ENCODE measurements at places on chromosomes 3 and 15. TPM values are rescaled to one million over a fixed set of nuclear protein-coding genes. Genes with fewer than 3 reads are reported as not detected.
A peak's percentile ranks its signal among the peaks of the same experiment; 100 is the strongest.

The NR2E3 gene
- total RNA-seq = under 0.01 TPM

The ZMAT3 gene
- total RNA-seq = 47.0 TPM

The UACA gene
- 158 TPM for total RNA-seq

The ADCY5 gene
- total RNA-seq = 0.59 TPM

The ADGRG7 gene
- not detected for total RNA-seq

DNA sequence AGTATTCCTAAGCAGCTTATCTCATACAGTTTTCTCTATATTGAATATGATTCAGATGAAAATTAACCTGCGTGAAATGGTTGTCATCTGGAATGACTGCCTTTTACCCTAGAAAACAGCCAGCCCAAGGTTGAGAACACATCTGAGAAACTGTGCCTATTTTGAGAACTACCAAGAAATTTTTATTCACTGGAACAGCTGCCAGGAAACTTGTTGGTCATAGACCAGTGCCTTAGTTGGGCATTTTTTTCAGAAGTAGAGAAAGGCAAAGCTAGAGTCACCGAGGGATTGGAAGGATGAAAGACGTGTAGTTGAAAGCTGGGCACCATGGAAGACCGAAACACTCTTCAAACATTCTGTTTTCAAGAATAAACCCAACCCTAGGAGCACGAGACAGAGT is 277.1 kb downstream of the LPP start:
- no peak for DNase-seq
- H3K27ac ChIP-seq = peak overlapping the region; percentile 27
- H3K4me1 ChIP-seq = peaks cover 23% of the 10 kb centered on the region
- no peaks in the 10 kb centered on the region for H3K27me3 ChIP-seq
- H3K4me3 ChIP-seq = no peak overlapping the region

- no peak overlapping the region for H3K27ac ChIP-seq
- DNase-seq = peak; percentile 57
- H3K27me3 ChIP-seq = peaks cover 41% of the 10 kb centered on the region
- H3K36me3 ChIP-seq = no peaks in the 10 kb centered on the region
- peaks cover 14% of the 10 kb centered on the region for H3K4me1 ChIP-seq
Measured at GRCh38 chr15:40111888-40112287, 3.2 kb upstream of the BMF start.

GRCh38 chr3:71498543-71498942 is 85.0 kb downstream of the FOXP1 start:
- no peak overlapping the region for H3K4me3 ChIP-seq
- DNase-seq = no peak
- no peaks in the 10 kb centered on the region for H3K27me3 ChIP-seq
- peaks cover 3% of the 10 kb centered on the region for H3K36me3 ChIP-seq
- peak overlapping the region; percentile 41 for H3K27ac ChIP-seq

GRCh38 chr3:107977221-107978130 is 113.4 kb downstream of the CD47 start:
- H3K4me1 ChIP-seq = no peaks in the 10 kb centered on the region
- no peaks in the 10 kb centered on the region for H3K27me3 ChIP-seq
- DNase-seq = no peak
- H3K4me3 ChIP-seq = no peak overlapping the region
- no peak overlapping the region for H3K27ac ChIP-seq
- H3K36me3 ChIP-seq = no peaks in the 10 kb centered on the region

DNA sequence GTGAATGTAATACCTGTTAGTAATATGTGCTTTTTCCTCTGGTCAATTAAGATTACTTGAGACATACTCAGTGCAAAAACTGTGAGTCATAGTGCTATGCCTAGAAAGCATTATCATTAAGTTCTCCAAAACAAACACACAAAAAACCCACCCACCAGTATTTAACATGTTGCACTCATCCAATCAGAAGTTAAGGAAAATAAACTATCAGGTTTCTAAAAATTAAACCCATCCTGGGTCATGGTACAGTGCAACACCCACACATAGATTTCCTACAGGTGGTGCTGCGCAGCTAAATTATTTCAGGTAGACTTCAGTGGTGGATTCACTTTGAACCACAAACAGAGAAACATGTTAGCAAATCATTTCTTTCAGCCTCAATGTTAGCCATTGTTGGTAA is 264.4 kb upstream of the VEPH1 start:
- H3K4me1 ChIP-seq = no peaks in the 10 kb centered on the region
- no peak for DNase-seq
- H3K36me3 ChIP-seq = no peaks in the 10 kb centered on the region
- H3K4me3 ChIP-seq = no peak overlapping the region
- H3K27me3 ChIP-seq = no peaks in the 10 kb centered on the region

DNA sequence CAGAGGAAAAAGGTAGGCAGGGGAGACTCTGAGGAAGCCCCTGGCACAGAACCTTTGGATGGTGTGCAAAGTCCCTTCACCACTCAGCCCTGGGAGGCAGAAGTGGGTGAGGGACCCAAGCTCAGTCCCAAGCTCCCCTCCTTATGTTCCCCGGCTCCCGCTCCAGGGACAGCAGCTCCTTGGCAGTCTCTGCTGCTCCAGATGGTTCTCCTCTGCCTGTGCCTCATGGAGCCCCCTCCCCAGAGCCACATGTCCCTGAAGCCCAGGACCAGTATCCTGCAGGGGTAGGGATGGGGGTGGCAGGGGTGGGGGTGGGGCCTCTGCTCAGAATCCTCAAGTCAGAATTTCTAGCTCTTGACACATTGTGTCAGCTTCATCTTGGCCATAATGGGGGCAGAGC is 8.0 kb upstream of the CAMKV start:
- H3K4me1 ChIP-seq = no peaks in the 10 kb centered on the region
- H3K4me3 ChIP-seq = no peak overlapping the region
- peaks cover 14% of the 10 kb centered on the region for H3K27me3 ChIP-seq
- no peak for DNase-seq
- no peaks in the 10 kb centered on the region for H3K36me3 ChIP-seq
- H3K27ac ChIP-seq = no peak overlapping the region

DNA sequence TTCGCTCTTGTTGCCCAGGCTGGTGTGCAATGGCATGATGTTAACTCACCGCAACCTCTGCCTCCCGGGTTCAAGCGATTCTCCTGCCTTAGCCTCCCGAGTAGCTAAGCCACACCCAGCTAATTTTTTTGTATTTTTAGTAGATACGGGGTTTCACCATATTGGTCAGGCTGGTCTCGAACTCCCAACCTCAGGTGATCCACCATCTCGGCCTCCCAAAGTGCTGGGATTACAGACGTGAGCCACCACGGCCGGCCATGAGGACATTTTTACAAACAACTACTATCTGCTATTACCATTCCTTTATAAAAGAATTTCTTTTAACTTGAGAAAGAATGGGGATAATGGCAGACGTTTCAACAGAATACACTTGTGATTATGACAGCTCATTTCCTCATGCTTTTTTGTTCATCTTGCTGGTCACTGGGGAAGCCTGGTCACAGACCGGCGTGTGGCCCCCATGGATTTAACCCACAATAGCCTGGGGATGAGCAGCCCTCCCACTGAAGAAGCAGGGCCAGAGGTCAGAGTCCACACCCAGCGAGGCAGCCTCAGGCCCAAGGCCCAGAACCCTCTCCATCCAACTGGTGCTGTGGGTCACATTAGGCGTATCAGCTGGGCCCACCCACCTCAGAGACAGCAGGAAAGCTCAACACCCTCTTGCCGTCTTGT is 112.0 kb downstream of the LIPC start:
- H3K36me3 ChIP-seq = no peaks in the 10 kb centered on the region
- DNase-seq = no peak
- H3K27ac ChIP-seq = no peak overlapping the region
- H3K4me3 ChIP-seq = no peak overlapping the region
- H3K27me3 ChIP-seq = peaks cover 34% of the 10 kb centered on the region

DNA sequence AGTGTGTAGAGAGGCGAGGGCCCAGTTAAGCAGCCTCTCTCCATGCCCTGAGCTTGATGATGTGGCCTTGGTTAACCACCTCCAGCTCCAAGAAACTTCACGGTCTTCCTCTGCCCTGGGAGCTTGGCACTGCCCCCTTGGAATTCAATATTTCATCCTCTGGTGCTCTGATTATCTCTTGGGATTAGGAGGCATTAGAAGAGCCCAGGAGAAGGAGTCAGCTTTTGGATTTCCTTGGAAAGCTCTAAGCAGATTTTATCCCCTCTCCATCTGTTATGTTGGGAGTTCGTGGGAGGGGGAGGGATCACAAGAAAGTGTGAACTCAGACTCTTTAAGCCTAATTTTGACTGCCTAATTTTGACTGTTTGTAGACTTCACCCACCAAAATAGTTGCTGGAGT is 132.7 kb upstream of the AGBL1 start:
- H3K27me3 ChIP-seq = no peaks in the 10 kb centered on the region
- no peak overlapping the region for H3K4me3 ChIP-seq
- no peak for DNase-seq

- H3K27me3 ChIP-seq = no peaks in the 10 kb centered on the region
- no peak for DNase-seq
- H3K36me3 ChIP-seq = no peaks in the 10 kb centered on the region
Measured at GRCh38 chr15:57045741-57046382, 127.4 kb downstream of the TCF12 start.

DNA sequence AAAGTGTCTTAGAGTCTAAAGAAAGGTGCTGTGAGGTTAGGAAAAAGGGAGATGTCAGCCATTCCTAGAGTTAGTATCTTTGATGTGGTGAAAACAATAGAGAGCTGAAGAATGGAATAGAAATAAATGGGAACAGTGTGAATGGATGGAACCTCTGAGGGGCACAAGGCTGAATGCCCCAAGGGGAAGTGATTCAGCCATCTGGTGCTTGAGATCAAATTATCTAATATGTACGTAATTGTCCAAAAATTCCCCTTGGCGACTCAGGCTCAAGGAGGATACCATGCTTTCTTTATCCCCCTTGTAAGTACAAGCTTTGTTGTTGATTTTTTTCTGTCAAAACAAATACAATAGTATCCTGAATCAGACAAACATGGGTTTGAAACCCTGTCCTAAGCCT is 361.6 kb downstream of the LSAMP start:
- no peaks in the 10 kb centered on the region for H3K27me3 ChIP-seq
- no peaks in the 10 kb centered on the region for H3K36me3 ChIP-seq
- no peak overlapping the region for H3K4me3 ChIP-seq
- no peak for DNase-seq
- H3K27ac ChIP-seq = no peak overlapping the region

- H3K4me1 ChIP-seq = no peaks in the 10 kb centered on the region
- no peak overlapping the region for H3K27ac ChIP-seq
- peaks cover 83% of the 10 kb centered on the region for H3K27me3 ChIP-seq
- no peaks in the 10 kb centered on the region for H3K36me3 ChIP-seq
- H3K4me3 ChIP-seq = no peak overlapping the region
- peak; percentile 79 for DNase-seq
Measured at GRCh38 chr15:96409215-96410138, 79.0 kb downstream of the NR2F2 start.

DNA sequence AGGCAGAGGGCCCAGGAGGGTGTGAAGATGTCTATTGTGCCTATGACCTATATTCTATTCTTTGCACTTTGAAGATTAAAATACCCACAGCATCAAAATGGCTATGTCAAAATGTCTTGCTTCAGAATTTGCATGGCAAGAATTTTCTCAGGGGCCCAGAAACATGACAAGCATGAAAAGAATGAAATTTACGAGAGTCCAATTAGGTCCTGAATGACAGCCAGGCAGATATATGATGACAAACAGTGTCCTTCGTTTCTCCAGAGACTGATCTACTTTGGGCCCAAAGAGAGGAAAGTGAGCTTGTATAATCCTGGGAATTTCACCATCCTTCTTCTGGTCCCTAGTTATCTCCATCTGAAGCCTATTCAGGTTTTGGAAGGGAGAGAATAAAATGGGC is 609.9 kb downstream of the FHIT start:
- no peaks in the 10 kb centered on the region for H3K27me3 ChIP-seq
- DNase-seq = no peak
- H3K36me3 ChIP-seq = no peaks in the 10 kb centered on the region

GRCh38 chr3:123186695-123187094 is 15.0 kb upstream of the SEC22A start:
- H3K4me3 ChIP-seq = no peak overlapping the region
- no peaks in the 10 kb centered on the region for H3K36me3 ChIP-seq
- no peak for DNase-seq
- no peaks in the 10 kb centered on the region for H3K4me1 ChIP-seq
- H3K27me3 ChIP-seq = no peaks in the 10 kb centered on the region
- no peak overlapping the region for H3K27ac ChIP-seq

DNA sequence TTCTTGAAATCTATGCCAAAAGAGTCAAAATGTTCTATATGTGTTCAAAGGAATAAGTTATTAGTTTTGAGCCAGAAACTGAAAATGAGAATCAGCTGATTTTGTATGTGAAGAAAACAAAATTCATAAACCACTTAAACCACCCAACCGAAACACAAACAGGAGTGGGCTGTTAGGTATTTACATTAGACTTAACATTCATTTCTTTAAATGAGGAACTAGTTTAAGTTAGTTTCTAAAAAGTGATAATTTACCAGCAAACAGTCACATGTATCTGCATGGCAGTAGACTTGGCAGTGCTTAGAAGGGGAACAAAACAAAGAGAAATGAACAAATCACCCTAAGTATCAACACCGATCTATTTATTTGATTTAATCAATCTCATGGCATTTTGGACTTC is 128.0 kb downstream of the GMNC start:
- no peak for DNase-seq
- no peaks in the 10 kb centered on the region for H3K36me3 ChIP-seq
- H3K4me1 ChIP-seq = no peaks in the 10 kb centered on the region

GRCh38 chr15:60528530-60528929 is 49.6 kb upstream of the ICE2 start:
- H3K4me1 ChIP-seq = peaks cover 10% of the 10 kb centered on the region
- H3K27me3 ChIP-seq = no peaks in the 10 kb centered on the region
- no peak for DNase-seq
- no peak overlapping the region for H3K4me3 ChIP-seq
- H3K27ac ChIP-seq = no peak overlapping the region
- no peaks in the 10 kb centered on the region for H3K36me3 ChIP-seq

GRCh38 chr15:84702961-84703482 is 12.9 kb downstream of the SEC11A start:
- no peak overlapping the region for H3K4me3 ChIP-seq
- no peaks in the 10 kb centered on the region for H3K27me3 ChIP-seq
- DNase-seq = no peak
- no peak overlapping the region for H3K27ac ChIP-seq
- H3K36me3 ChIP-seq = no peaks in the 10 kb centered on the region
